ENCODE measurements at places on chromosomes 6 and 20.

DNA sequence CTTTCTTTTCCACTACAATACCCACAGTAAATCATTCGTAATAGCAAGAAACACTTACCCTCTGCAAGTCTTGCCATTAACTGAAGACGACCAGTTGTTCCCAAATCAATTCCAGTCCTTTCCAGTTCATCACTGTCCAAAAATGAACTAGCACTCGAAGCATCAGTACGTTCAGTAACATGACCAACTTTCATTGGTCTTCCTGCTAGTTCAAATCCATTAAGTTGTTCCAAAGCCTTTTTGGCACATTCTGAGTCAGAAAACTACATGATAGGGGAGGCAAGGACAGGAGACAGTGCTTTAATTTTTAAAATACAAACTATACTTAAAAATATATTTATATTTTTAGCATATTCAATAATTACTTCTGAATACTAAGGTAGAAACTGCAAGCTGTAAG, 14.9 kb downstream of the ROMO1 start:
- no peak for DNase-seq

GRCh38 chr20:272718-273117, 15.2 kb downstream of the DEFB132 start:
- no peak for DNase-seq

- no peak for DNase-seq
Measured at GRCh38 chr6:113432521-113433334, 424.4 kb upstream of the MARCKS start.

GRCh38 chr6:150211700-150212511, 69.1 kb downstream of the PPP1R14C start:
- no peak for DNase-seq

DNA sequence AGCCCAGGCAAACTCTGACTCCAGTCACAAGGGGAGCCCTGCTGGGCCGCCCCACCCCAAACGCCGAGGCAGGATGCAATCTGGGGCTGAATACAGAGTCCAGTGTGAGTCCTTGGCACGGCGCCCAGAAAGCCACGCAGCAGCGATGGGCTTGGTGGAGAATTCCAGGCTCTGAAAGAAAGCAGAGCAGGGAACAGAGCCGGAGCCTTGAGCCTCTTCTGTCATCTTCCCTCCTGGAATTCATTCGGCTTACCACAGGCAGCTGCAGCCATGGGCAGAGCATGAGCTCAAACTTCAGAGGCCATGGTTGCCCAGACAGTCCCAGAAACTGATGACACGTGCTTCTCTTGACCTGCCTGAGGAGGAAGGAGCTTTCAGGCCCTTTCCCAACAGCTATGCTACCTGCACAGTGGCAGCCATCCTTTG, 441.1 kb upstream of the JARID2 start:
- DNase-seq = no peak

DNA sequence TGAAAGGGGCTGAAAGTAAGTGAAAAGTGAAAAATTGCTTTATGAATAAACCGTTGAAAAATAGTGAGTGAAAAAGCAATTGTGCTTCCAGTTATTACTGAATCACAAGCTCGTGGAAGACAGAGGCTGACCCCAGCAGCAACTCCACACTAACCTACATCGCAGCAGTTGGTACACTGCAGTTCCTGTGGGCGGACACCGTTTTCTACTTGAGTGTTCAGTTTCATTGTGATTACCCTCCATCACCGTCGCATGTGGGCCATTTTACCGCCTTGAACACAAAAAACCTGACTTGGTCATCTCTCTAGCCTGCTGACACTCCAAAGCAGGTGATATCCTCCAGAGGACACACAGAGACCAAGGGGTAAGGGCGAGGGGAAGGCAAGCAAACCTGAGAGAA, 28.4 kb downstream of the PRDM1 start:
- no peak for DNase-seq

GRCh38 chr20:44532981-44533331, 11.1 kb upstream of the SERINC3 start:
- no peak for DNase-seq

- DNase-seq = no peak
Measured at GRCh38 chr6:46901882-46902314, 19.8 kb downstream of the ADGRF5 start.

DNA sequence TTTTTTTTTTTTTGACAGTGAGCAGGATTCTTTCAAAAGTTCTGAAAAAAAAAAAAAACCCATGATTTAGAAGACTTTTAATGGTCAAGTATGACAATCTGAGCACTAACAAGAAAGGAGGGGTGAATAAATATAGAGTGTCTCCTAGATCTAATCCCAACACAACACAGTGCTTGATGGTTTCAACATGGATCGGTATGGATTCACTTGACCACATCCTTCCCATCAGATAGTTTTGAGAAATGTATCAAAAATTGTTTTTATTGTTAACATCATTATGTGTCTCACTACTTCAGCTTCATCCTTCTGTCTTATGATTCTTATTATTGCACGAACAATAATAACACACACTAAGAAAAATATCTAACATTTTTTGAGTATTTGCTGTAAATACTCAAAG, 21.0 kb downstream of the KIF13A start:
- no peak for DNase-seq

DNA sequence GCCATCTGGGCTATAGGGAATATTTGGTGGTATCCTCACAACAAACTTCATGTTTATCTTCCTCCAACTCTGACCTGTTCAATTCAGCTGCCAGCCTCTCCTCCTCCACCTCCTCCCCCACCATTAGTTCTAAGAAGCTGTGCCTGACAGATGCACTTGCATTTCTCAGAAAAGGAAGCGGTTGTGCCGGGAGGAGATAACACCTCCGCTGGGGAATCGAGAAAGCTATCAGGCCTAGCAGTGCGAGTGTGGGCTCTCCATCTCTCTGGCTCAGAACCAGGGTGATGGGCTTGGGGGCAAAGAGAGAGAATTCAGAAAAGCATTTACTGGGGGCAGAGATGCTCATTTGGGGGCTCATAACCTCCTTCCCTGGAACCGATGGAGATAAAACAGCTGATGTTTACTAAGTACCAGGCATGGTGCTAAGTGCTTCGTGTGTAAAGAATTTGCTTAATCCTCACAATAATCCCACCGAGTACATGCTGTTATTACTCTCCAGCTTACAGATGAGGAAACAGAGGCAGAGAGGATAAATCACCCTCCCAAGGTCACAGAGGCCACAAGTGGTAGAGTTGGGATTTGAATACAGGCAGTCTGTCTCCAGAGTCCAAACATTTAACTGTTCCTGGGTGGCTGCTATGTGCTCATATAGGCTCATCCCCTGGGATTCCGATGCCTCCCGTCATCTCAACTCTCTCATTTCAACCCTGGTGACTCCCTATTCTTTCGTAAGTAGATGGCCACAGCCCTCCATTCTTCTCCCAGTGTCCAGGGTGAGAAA, 38.3 kb downstream of the COX4I2 start:
- DNase-seq = no peak

GRCh38 chr20:3168079-3168828, 5.1 kb downstream of the LZTS3 start:
- DNase-seq = no peak

DNA sequence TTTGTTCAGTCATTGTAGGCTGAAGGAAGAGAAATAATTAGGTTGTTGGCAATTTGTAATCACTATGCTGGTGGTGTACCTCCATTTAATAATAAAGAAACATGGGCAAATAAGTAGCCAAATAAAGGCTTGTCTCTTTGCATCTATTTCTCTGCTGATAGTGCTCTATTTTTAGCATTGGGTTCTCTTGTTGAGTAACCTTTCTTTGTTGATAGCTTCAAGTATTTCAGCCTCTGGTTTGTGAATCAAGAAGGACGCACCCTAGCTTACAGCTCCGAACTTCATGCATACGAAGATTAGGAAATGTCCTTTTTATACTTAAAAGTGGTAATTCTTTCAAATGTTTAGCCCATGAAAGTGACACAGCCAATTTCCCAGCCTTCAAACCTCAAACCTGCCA, 2.6 kb downstream of the PPP1R14C start:
- DNase-seq = no peak

DNA sequence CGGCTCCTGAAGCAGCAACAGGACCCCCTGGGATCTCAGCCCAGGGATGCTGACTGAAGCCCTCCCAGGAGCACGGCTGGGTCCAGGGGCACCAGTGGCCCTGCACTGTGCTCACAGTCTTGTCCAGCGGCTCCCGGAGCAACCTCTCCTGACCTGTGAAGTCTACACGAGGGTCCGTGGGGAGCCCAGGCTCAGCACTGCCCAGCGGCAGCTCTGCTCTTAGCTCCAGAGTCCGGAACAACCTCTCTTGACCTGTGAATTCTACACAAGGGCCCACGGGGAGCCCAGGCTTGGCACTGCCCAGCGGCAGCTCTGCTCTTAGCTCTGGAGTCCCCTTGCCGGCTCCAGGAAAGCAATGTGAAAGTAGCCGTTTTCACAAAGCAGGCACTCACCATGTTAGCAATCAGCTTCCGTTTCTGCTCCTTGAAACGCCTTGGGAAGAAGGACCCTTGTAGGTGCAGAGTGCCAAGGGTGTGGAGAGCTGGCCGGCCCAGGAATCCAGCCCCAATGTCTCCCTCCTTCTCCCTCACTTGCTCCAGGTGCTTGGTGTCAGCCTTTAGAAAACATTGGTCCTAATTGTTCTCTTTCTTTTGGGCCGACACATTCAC, 310.9 kb downstream of the CDH4 start:
- DNase-seq = no peak

DNA sequence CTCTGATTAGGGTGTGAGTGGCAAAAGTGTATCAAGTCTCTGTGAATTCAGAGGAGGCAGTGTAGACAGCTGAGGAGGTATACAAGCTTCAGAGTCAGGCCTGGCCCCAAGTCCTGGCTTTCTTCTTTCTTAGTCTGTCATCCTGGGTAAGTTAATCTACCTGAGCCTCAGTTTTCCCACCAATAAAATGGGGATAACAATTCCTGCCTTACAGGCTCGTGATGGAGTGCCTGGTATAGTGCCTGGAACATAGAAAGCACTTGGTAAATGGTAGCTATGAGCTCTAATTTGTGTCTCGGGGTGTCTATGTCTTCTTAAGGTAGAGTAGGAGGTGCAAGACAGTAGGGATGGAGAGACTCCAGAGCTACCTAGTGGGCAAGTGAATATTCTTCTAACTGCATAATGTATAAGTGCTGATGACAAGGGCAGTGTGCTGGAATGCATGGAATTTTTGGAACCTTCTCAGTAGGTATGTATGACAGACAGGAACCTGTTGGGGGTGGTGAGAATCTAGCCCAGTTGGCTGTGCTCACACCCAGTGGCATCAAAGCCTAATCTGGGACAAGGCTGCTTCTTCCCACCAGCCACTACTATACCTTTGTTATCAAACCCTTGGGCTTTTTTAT, 4.0 kb upstream of the SCUBE3 start:
- no peak for DNase-seq

DNA sequence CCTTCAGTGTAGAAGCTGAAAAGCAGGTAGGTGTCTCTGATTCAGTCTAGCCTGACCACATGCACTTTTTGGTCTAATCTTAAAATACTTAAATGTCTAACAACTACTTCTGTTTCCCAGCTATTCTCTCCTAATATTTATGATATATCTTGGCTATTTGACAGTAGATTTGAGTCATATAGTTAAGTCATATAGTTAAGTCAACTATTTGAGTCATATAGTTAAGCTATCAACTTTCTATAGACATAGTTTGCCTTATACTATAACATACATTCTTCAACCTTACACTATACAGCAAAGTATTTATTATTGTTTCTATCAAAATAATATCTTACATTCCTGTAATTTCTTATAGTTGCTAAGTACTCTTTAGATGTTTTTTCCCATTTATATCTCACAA, 110.9 kb downstream of the GMDS start:
- DNase-seq = no peak

GRCh38 chr6:37272834-37273566, 15.1 kb upstream of the TMEM217 start:
- DNase-seq = no peak

GRCh38 chr6:105601541-105602236, 198.8 kb upstream of the PREP start:
- no peak for DNase-seq

- DNase-seq = no peak
Measured at GRCh38 chr20:23745247-23745646, 5.5 kb downstream of the CST1 start.

DNA sequence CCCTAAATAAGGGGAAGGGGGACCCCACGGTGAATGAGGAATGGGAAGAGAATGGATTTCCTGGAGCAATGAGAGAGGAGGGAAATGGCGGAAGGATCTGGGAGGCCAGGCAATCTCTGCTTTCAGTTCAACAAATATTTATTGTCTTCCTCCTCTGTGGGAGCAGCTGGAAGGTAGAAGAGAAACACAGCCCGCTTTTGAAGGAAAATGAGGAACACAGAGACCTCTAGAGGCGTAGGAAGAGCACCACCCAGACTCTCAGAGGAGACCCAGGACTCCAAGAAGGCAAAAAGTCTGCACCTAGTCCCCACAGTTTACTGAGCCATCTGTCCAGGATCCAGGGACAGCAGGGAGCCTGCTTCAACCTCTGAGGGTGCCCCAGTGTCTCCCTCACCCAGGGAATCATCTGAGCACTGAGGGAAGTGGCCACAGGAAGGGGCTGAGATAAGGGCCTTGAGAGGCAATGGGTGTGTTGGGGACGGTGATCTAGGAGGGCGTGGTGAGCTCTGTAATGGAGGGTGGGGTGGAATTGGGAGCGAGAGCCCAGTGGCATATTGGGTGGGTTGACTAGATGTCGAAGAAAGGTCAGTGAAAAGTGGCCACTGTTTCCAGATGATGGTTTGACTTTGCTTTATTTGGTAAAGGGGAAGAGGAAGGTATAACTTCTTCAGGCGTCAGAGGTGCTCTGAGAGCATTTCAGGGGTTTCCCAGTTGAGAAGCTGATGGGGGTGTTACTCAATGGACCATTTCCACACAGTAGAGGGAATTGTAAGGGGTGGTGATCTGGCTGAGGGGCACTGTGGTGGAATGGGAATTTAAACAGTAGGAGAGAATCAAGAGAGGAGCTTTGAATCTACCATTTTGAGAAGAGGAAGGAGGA, 610 bp downstream of the PSORS1C1 start:
- DNase-seq = no peak

- no peak for DNase-seq
Measured at GRCh38 chr20:12902992-12903391, 105.8 kb upstream of the SPTLC3 start.

DNA sequence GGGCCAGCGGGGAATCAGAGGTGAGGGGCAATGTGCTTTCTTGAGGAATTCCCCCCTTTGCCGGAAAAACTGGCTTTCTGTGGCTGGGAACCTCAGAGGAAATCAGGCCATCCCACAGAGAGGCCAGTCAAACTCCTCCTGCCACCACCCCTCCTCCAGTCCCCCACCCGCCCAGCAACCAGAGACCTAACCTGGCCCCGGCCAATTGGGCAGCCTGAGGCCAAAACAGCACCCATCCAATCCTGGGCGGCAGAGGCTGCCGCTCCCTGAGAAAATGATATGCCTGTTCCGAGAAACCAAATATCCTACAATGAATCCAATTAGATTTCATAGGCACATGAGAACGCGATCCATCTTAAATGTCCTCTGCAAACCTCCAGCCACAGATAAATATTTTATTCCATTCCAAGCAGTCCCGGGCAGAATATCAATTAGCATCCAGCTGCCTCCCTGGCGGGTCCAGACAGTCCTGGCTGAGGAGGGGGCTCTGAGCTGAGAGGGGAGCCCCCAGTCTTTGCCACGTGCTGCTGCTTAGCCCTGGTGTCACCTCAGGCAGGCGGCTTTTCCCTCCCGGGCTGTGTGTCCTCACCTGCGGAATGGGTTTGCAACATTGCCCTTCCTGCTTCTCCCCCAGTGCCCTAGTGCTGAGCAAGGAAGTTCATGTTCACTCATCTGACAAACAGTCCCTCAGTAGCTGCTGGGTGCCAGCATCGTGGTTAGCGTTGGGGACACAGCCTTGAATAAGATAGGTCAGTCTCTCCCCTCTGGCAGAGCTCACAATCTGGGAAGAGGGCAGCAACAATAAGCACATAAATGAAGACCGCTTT, 95.0 kb downstream of the DLGAP4 start:
- DNase-seq = no peak

GRCh38 chr6:81144346-81144745, 608.1 kb downstream of the TENT5A start:
- DNase-seq = no peak

Measured in SHP77 treated with DMSO at 0.1 percent for 48 hours (cell line).